Iris pigment epithelial cell (primary cell): ENCODE measurements at places on chromosomes 12 and 14.

- DNase-seq, result no peak
Observed at GRCh38 chr14:49677643-49678042, 10.4 kb downstream of the POLE2 start.

DNA sequence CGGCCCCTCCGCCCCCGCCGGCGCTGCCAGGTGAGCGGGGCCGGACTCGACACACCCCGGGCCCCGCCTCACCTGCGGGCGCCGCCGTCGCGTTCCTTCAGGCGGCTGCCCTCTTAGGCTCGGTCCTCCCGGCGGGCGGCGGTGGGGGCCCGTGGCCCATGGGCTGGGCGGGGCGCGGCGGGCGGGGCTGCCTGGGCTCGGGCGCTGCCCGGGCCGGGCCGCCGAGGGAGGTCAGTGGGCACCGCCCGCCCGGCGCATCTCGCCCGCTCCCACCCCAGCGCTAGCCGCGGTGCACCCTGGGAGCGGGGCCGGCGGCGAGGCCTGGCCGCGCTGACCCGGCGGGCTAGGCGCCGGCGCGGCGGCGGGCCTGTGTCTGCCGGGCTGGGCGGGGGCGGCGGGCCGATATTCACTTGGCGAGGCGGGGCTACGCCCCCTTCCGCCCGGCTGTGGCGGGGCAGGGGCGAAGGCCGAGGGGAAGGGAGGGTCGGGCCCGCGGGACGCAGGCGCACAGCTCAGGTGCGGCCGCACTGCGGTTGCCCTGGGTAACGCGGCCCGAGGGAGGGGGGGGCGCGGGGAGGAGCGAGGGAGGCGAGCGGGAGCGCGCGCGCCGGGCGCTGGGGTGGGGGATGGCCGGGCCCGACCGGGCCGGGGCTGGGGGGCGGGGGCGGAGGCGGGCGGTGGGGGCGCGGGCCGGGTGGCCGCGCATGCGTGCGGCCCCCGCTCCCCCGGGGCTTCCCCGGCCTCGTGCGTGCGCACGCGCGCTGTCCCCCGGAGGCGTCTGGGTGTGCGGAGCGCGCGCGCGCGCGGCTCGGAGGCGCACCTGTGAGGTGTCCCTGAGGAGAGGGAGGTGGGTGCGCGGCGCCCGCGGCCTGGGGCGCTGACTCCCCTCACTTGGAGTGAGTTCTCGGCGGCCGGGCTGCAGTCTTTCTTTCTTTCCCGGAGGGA, at the start of the genes CCDC92 and ZNF664:
TSS of gene CCDC92 (minus strand) at position 375 of the 945 bp plus-strand sequence. CDS start 28,526 bp downstream, outside the sequence.
TSS of gene ZNF664 (plus strand) at position 759 of the 945 bp plus-strand sequence. CDS start 38,930 bp downstream, outside the sequence.
- DNase-seq, result peak; percentile 89

GRCh38 chr14:91185721-91186120, 58.8 kb downstream of the GPR68 start:
- DNase-seq, result no peak

- DNase-seq, result no peak
Observed at GRCh38 chr12:92757597-92758121, 54.9 kb downstream of the PLEKHG7 start.

DNA sequence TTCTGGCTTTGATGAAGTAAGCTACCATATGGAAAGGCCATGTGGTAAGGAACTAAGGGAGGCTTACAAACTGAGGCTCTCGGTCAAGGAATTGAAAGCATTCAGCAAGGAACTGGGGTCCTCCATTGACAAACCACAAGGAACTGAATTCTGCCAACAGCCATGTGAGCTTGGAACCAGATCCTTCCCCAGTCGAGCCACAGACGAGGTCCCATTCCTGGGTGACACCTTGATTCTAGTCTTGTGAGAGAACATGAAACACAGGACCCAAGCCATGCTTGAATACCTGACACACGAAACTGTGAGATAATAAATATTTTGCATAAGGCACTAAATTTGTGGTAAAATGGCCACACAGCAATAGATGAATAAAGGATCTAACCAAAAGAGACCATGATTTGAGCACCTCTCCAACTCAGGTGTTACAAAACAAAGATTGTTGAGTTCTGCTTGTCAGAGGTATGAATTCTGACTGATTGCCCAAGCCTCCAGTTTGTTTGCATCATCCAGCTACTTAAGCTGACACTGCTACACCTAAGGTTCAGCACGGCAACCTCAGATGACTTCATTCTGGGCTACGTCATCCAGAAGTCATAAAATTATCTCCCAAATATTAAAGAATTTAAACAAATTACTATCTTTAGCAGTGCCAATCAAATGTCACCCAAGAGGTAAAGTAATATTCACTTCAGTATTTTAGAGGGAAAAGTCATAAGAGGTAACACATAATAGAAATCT, 59.4 kb downstream of the GARIN6 start:
- DNase-seq, result no peak

DNA sequence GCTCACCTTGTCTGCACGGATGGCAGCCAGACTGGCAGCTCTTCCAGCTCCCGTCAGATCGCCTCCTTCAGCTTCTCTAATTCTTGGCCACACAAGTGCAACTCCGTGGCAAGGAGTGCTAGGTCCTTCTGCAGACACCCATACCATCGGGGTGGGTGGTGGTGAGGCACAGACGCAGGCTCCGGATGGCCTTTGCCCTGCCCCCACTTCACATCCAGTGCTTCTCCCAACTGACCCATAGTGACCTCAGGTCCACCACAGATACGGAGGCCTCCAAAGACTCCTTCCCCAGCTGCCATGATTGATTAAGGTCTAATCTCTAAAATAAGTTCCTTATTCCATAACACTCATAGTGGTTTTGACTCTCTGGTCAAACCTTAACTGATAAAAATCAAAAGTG, 19.9 kb upstream of the CD27 start:
- DNase-seq, result no peak

GRCh38 chr12:105476616-105477015, 146.1 kb downstream of the C12orf75 start:
- no peak for DNase-seq
